ENCODE measurements at places on chromosomes 2 and 18.
A peak's percentile ranks its signal among the peaks of the same experiment; 100 is the strongest.

DNA sequence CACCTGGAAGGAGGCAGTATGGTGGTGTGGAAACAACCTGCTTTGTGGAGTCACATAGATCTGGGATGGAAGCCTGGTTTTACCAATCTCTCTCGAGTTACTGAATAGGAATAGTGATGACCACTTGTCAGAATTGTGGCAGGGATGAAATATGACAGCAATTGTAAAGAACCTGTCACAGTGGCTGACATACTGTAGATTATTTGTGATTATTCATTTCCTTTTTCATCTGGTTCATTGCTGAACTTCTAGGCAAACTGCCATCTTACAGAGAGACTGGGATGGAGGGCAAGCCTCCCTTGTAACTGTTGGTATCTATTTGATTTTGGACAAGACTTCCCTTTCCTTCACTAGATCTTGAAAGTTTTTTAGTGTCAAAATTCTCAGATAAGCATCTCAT lies 42.0 kb downstream of the FMNL2 start:
- no peak for DNase-seq

DNA sequence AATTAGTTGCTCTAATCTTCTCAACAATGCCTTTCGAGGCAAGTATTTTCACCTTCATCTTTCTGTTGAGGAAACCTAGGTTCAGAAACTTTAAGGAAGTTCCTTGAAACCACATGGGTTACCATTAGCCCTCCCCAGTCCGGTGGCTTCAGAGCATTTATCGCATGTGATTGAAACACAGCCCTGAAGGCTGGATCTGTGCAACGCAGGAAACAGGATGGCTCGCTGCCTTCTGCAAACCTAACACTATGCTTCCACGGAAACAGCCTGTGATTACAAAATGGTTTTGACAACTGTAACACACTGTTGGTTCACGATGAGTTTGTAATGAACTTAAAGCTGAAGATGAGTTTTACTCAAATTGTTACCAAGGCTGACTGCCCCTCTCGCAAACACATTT lies 68.5 kb downstream of the EPB41L3 start:
- DNase-seq: peak; percentile 71

DNA sequence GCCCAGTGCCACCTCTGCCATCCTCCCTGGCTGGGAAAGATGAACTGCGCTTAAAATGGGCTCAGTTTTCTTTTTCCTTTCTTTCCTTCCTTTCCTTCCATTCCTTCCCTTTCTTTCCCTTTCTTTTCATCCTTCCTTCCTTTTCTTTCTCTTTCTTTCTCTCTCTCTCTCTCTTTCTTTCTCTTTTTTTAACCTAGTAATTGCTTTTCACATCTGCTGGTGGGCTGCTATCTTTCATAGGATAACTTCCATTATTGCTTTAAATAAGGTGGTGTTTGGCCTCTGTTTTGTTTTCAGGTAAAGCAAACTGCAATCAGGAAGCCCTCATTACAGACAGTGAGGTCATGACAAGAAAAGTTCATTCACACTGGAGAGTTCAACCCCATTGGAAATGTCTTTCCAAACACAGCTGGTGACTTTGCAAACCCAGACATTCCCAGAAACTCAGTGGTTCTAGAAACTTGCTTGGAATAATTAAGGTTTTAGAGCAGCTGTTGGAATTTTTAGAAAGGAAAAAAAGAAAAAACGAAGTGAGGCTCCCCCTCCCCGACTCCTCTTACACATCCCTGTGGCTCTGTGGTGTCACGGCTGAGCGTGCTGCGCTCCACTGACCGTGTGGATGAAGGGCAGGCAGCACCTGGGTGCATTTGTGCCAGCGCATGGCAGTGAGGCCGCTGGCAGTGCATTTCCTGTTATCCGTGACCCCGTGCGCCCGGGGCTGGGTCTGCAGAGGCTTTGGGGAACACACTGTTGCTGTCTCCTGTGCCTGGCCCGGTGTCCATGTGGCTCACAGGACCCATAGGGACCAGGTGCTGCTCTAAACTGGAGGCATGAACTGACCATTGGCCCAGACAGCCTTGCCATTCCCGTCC lies 76.9 kb downstream of the MBP start:
- no peak for DNase-seq

GRCh38 chr2:37472959-37473358 lies 128.5 kb downstream of the QPCT start:
- DNase-seq: no peak

- no peak for DNase-seq
Observed at GRCh38 chr2:69335311-69335710, 51.7 kb downstream of the GFPT1 start.

- DNase-seq: no peak
Observed at GRCh38 chr2:111957872-111958354, 59.5 kb downstream of the MERTK start.

DNA sequence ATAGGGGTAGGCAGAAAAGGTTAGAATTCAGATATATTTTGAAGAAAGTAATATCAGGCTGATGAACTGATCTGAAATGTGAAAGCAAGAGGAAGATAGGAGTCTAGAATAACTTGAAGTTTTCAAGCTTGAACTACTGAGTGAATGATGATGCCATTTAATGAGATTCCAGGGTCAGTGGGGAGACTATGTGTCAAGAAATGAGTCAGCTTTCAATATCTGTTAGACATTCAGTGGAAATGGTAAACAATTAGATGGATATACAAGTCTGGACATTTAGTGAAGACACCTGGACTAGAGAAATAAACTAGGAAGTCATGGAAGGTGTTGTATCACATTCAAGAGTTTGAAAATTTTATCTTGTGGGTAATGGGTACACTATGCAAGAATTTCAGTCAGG lies 326.9 kb downstream of the FSIP2 start:
- no peak for DNase-seq

DNA sequence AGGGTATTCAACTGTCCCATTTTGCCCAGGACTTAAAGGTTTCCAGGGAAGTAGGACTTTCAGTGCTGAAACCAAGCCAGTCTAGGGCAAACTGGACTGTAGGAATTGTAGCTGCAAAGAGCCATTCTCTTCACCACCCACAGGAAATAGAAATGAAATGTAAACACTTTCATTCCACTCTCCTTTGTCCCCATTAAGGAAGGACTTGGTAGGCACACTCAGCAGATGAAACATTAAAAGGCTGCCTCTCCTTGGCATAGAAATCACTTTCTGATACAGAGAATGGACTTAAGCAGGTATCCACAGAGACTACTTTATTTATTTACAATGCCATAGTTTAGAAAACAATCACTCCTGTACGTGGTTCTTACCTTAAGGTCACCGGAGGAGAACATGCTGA lies 102.9 kb upstream of the CCDC195 start:
- no peak for DNase-seq

- no peak for DNase-seq
Observed at GRCh38 chr2:206064077-206064476, 21.9 kb downstream of the INO80D start.

GRCh38 chr2:15931950-15932349 lies 8.4 kb upstream of the MYCN start:
- DNase-seq: no peak

DNA sequence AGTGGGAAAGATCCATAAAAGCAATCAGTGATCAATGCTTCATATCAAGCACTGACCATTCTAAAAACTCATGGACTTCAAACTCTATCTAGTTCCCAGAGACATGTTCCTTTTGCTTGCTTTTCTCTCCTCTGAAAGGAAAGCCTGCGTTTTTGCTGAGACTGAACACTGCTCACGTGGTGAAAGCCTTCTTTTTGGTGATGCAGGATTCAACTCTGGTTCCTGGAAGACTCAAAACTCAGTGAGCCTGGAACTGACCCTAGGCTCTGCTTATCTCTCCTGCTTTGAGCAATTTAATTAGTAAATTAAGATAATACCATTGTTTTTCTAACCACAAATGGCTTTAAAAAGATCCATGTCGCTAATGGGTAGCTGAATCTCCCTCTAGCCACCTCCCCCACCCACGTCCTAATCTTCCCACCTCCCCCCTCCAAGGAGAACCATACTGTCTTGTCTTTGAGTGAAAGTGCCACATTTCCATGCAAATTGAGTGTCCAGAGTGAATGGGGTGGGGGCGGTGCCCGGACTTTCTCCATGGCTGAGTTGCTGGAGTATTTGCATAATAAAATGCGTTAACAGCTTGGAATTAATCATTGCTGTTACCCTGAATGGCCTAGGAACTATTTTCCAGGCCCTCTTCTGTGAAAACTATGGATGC lies 130.5 kb downstream of the BCL11A start:
- no peak for DNase-seq

DNA sequence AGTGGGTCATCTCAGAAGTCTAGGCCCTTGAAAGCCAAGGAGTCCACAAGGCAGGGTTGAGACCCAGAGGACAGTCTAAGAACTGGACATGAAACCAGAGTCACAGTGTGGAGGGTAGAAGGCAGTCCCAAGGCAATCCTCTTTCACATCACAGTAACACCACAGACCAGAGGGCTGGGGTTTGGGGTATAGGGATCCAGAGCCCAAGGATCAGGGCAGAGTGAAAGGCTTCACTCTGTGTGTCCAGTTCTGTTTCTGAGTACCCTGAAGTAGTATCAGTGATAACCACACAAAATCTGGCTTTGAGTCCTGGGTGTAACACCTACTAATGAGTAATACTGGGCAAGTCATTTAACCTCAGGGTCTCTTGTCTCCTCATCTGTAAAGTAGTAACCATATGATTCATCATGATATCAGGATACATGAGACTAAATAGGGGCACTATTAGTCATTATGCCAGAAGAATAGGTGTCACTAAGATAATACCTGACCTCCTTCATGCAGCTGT lies 91.0 kb downstream of the ICA1L start:
- no peak for DNase-seq

- DNase-seq: no peak
Observed at GRCh38 chr2:204727368-204727767, 182.1 kb downstream of the PARD3B start.

DNA sequence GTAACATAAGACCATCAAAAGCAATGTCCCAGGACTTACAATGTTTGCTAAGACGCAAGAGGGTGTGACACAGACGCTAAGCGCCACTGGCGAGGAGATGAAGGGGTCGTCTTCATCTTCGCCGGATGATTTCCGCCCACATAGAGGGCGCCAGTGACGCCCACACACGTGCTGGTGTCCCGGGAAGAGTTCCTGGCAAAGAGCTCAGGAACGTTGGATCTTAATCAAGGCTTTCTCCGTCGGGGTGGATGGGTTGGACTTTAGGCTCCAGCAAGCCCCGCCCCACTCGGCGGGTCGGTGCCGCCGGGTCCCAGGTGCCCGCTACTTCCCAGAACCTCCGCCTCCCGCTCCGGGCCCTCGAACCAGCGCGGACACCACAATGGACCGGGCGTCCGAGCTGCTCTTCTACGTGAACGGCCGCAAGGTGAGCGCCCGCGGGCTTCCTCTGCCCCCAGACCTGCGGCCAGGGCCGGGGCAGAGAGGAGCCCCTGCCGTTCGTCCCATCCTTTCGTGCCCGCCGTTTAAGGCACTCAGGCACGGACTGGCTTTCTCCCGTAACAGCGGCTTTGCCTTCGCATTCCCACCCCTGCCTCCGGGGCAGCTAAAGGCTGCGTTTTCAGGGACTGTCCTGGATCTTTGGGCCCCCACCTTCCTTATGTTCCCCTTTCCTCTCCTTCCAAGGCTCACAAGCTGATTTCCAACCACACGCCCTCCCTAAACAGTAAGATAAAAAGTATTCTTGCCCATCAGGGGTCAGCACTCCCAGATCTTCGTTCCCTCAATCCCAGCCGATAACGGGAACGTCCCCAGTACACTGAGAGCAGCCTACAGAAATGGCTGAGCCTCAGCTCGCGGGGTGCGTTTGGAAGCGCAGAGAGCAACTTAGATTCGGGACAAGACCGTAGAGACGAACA lies at the start of gene AOX1:
TSS of gene AOX1 (plus strand) at position 285 of the 914 bp plus-strand sequence. CDS start at position 380, 95 bp downstream.
- DNase-seq: peak; percentile 27

GRCh38 chr2:127607399-127607908 lies 38.5 kb upstream of the GPR17 start:
- no peak for DNase-seq

GRCh38 chr18:63198868-63199742 lies 120.5 kb downstream of the BCL2 start:
- no peak for DNase-seq

DNA sequence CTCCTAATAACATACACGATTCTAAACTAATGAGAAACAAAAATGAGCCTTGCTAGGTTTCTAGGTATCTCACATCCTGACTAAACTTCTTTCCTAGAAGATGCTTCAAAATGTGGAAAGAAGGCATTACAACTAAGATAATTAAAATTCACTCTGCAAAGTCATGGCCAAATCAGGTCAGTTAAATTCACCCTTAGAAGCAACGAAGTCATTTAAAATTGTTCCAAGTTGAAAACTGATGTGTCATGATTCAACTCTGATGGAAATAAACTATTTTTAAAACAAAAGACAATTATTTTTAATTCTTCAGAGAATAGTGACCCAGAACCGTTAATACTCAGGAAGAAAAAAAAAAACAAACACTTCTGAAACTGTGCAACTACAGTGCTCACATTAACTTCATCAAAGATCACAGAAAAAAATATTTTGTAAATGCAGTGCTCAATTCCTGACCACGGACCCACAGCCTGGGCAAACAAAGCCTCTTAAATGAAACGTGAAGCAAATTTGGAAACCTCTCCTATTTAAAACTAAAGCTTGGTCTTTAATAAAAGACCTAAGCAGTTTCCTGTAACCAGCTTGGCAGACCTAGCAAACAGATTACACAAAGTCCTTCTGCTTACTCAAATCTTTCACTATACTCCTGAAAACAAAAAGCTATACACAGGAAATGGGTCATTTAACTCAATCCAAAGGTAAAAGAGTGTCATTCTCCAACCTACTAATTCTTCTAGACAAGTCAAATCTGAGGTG lies 39.0 kb downstream of the CHN1 start:
- DNase-seq: no peak

GRCh38 chr2:41932241-41933045 lies 115.4 kb upstream of the PKDCC start:
- no peak for DNase-seq

DNA sequence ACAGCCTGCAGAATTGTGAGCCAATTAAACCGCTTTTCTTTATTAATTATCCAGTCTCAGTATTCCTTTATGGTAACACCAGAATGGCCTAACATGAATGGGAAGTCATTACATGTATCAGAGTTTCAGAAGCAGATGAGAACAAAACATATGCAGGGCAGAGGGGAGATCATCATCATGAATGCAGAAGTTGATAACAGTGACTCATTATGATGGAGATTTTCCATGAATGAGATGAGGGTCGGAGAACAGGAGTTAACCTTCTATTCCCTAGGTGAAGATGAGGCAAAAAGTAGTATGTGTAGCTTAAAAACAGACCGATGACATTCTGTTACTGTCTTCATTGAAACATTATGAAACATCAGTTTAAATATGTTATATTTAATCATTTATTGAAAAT lies 59.5 kb upstream of the PPM1B start:
- DNase-seq: no peak

DNA sequence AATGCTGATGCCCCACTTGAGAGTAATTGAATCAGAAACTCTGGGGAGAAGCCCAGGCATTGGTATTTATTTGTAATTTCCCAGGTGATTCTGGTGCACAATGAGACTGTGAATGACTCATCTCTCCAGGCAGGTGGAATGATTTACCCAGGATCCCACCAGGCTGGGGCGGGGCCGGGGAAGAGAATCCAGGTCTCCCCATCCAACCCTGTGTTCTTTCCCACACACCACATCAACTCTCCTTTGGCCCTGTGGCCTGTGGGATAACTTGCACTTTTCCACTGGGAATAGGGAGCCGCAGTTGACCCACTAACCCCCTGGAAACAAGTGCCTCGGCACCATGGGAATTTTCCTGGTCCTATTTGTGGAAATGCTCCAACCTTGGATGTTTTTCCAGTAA lies 409.8 kb downstream of the ZNF521 start:
- DNase-seq: no peak

Data from Ammon's horn (tissue), 1 donor.